ENCODE measurements at places on chromosomes 13 and 19. TPM values are rescaled to one million over a fixed set of nuclear protein-coding genes. Genes with fewer than 3 reads are reported as not detected.

- no peak for DNase-seq
Observed at GRCh38 chr13:113643593-113643992, 14.4 kb downstream of the ATP4B start.

The MZT1 gene
- 2.8 TPM for total RNA-seq

GRCh38 chr19:11295665-11296245, at the start of gene TSPAN16:
Gene TSPAN16 (plus strand): TSS chr19:11296160. CDS start chr19:11296298, 138 bp downstream.
- DNase-seq = peak; percentile 44

The LILRB1 gene
- total RNA-seq = not detected

GRCh38 chr13:95019886-95020285, 281.4 kb downstream of the ABCC4 start:
- no peak for DNase-seq

- no peak for DNase-seq
Observed at GRCh38 chr13:78762825-78763224, 103.9 kb upstream of the OBI1 start.

The CGB2 gene
- total RNA-seq = not detected

The SCAMP4 gene
- total RNA-seq = 10.6 TPM

GRCh38 chr19:45958769-45959516, 14.7 kb downstream of the NOVA2 start:
- no peak for DNase-seq

DNA sequence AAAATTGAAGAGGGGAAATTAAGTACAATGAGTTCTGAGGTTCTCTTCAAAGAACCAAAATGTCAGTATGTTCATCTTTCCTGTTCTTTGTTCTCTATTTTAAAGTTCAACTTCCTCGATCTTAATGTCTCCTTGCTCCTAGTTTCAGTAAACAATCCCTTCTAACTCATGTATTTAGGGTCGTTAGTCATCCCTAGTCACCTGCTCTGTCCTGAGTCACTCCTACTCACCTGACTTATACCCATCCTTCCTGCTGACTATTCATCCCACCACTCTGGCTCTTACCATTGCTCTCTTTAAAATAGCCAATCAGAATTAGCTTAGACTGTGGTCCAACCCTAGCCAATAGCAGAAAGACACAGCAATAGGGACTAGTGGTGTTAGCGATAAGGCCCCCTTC, 24.3 kb downstream of the ZNF90 start:
- no peak for DNase-seq

DNA sequence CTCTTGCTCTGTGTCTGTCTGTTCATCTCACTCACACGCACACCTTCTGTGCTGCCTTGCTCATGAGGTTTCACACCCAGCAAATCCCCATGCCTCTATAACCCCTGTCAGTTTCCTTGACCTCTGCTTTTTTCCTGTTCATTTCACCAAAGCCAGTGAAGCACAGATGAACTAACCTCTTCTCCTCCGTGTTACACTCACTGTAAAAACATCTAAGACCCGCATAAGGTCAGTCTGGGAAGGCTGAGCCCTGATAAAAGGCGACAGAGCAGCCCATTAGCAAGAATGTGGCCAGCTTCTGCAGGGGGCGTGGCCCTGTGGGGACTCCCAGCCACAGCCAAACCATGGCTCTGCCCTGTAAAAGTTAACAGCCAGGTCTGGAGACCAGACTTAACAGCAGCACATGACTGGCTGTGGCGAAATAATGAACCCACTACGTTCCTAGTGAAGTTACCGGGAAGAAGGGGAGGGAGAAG, 42.8 kb upstream of the NPAS1 start:
- DNase-seq = peak; percentile 52

- peak; percentile 61 for DNase-seq
Observed at GRCh38 chr13:98576200-98576945, 534 bp downstream of the STK24 start.

DNA sequence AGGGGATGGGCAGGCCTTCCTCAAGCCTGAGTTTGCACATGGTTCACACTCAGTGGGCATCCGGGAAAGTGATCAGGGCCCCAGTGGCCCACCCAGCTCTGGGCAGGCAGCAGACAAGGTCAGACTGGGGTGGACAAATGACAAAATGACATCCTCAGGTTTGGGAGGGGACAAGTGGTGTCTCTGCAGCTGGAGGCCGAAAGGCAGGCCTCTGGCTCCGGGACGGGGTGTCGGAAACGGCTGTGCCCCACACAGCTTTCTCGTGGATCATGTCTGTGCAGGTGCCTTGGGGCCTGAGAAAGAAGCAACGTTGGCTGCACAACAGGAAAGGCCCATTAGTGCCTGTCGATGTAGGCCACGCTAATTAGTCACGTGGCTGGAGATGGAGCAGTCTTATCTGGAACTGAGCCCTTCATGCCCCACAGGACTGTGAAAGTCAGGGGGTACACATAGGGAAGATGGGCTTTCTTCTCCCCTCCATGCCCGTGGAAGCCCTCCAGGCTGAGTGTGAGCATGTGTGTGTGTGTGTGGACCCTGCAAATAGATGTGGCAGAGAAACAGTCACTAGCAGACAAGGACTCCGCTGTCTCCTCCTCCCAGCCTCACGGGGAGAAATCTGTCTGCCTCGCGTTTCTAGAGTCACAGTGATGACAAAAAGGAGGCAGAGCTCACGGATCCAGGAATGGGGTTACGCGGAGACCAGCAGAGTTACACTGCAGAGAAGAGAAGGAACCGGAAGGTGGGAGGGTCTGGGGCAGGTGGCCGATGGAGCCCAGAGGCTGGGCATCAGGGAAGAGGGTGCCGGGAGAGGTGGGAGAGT, 44.2 kb downstream of the CHST8 start:
- no peak for DNase-seq

GRCh38 chr19:18910801-18911436, 8.3 kb downstream of the COPE start:
- DNase-seq = no peak

DNA sequence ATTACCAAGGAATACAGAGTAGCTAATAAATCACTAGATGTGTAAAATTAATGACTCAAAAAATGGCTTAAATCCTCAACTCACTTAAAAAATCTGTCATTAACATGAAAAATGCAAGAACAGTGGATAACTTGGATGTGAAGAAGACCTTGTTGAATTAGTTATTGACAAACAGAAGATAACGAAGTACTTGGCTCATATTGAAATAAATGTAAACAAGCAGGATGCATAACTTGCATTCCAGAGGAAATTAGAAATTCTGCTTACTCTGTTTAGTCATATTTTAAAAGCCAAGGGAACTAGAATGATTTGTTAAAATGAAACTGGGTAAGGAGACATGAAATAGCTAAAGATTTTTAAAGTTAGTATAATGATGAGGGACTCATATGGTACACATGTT, 1812.2 kb downstream of the PCDH9 start:
- no peak for DNase-seq

DNA sequence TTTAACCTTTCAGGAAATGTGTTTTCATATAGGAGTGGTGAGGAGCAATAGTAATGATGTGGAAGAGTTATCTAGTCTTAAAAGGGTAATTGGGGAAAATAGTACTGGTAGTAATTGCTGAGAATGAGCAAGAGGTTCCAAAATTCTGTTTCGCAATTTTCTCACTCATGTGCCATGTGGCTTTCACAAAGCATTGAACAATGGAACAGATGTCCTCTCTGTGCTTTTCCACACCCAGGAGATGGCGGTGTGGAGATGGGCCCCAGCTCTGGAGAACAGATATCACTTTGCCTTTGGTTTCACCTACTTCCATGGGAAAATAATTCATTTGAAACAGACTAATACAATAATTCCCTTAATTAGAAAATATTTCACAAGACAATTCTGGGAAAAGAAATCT, 170.0 kb upstream of the SLC10A2 start:
- DNase-seq = no peak

DNA sequence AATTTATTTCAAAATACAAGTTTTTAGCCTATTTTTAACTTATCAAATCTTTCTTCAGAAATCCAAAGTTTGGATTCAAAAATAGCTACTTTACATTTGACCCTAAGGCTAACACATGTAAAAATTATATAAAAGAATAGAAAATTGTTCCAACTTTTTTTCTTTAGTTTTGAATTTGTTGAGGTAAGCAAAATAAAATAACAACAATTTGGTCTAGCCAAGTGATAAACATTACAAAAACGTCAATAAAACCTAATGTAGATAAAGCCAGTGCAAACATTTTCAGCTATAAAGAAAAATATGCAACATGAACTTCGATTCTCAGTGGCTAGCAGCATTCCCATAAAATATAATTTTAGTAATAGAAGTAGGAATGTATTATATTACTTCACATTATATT, 400.3 kb downstream of the PCDH9 start:
- no peak for DNase-seq
